ENCODE measurements at places on chromosomes 7 and 10.

GRCh38 chr7:110105840-110106239, 985.1 kb upstream of the LRRN3 start:
- DNase-seq, result no peak

- no peak for DNase-seq
Measured at GRCh38 chr7:157557263-157557662, 220.5 kb downstream of the DNAJB6 start.

- no peak for DNase-seq
Measured at GRCh38 chr10:77371848-77372799, 265.5 kb downstream of the KCNMA1 start.

- no peak for DNase-seq
Measured at GRCh38 chr10:60532696-60533468, 143.2 kb upstream of the ANK3 start.

GRCh38 chr10:8721650-8722049, 667.2 kb downstream of the GATA3 start:
- no peak for DNase-seq

GRCh38 chr7:144674550-144674949, 161.3 kb downstream of the TPK1 start:
- no peak for DNase-seq

DNA sequence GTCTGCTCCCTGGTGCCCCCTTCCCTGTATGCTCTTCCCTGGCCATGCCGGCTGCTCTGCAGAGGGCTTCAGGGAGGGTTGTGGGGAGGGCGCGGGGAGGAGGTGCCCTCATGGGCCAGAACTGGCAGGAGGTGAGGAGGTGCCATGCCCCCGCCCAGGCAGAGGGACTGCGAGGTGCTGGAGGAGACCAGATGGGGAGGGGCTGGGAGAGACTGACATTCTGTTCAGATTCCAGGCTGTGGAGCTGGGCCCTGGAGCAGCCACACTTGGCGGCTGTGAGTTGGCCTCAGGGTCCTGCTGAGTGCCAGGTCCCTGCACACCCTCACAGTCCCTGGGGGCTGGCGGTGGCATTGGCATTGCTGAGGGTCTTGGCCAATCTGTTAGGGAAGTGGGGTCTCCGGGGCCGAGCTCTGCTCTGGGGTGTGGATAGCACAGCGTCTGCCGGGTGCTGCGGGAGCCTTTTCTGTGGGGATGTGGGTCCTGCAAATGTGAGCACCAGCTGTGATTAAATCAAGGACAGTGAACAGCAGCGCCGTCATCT, 25.4 kb downstream of the INPP5A start:
- no peak for DNase-seq

- DNase-seq, result no peak
Measured at GRCh38 chr10:13671904-13672303, 85.1 kb downstream of the PRPF18 start.

- no peak for DNase-seq
Measured at GRCh38 chr10:124058346-124059003, 34.9 kb downstream of the CHST15 start.

DNA sequence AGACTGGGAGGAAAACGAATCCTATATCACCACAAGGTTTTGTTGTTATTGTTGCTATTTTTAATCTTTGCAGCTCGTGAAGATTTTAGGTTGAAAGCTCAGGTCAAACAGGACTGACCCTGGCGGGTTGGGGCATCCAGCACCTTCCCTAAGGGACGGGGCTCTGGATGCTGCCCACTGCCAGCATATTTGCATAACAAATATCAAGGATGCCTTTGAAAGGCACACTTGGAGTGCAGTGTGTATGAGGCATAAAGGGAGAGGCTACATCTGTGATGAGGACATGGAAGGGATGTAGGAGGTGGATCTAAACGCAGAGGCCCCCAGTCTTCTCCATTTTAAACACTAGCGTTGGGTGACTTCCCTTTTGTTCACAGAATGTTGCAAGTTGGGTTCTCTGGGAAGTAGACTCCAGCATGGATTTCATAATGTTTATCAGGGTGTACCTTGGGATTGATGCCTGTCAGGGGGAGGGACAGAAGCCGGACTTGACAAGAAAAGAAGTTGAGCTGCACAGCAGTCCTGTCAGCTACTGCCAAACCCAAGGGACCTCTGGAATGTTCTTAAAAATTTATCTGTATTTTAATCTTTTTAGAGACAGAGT, 181.1 kb upstream of the IMMP2L start:
- no peak for DNase-seq

GRCh38 chr7:134547397-134548054, 1.4 kb upstream of the AKR1B15 start:
- DNase-seq, result peak; percentile 87

DNA sequence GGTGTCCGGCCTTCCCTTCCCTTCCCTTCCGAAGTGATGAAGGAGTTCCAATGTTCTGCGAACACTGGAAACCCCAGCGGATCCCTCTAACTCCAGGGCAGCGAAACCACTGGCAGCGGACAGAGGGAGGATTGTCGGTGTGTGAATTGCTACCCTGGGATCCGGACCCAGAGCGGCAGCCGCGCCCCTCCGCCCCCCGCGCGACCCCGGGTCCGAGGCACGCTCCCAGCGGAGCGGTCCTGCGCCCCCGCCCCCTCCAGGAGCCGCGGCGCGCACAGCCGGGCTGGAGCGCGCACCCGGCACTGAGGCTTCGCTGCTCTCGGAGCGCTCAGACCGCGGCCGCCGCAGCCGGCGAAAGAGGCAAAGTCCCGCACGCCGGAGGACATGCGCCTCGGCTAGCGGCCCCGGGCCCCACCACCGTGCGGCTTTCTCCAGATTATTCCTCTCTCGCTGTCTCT, at the start of gene PTPRZ1:
Gene PTPRZ1 (plus strand): TSS at position 331 of the 458 bp plus-strand sequence. CDS start 339 bp downstream, outside the sequence.
- peak; percentile 77 for DNase-seq

DNA sequence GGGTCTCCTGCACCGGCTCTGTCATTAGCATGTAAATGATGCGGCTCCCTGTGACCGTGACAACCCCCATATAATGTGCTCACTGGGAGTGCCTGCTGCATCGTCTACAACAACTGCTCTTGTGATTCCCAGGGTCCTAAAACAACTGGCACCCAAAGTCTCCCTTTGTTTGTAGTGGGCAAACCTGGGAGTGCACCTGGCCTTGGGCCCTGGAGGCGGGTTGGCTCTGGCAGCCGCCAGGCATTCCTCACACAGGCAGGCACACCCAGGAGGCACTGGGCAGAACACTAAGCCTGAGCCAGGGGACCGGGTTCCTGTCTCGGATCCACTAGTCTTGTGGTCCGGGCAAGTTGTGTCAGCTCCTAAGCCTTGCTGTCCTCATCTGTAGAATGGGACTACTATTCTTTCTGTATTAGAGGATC, 115.5 kb upstream of the GPR26 start:
- no peak for DNase-seq

DNA sequence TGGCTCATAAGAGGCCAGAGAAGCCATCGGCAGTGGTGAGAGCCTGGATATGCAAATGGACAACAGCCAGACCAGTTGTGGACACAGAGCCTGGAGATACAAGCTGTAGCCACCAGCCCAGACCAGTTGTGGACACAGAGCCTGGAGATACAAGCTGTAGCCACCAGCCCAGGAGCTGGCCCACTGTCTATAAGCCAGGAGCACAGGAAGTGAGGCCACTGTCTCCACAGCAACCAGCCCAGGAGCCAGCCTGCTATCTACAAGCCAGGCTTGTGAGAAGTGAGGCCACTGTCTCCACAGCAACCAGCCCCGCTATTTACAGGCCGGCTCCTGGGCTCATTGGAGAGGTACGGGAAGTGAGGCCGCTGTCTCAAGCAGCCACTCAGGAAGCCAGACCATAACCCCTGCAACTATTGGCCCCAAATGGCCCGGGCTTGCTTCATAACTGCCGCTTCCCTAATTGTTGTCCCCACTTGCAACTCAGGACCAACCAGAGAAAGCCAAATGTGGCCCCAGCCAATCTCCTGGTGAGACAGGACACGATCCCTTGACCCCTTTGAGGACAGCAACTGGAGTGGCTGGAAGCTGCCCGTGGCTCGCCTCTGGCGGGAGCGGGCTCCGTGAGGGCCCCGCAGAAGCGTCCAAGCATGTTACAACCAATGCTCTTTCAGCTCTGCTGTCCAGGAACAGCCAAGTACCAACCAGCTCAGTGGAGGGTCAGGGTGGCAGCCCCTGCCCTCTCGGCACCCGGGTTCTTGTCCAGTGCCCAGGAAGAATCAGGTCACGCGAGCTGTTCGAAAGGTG, 44.1 kb upstream of the CNPY1 start:
- peak; percentile 71 for DNase-seq

DNA sequence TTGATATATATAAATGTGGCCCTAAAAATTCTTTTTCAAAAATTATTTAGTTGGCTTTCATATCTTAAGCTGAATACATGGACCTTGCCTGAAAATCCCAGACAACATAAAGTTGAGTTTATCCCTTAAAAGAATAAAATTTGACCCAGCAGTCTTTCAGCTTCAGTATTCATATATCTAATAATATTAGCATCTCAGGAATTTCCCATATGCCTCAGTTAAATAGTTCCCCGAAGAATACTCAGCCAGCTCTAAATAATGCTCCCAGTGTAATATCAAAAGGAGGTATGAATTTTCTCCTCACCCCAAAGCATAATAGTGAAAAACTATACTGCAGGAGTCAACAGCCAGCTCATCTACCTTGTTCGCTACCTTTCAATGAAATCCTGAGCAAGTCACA, 145.9 kb downstream of the CTNNA3 start:
- no peak for DNase-seq

DNA sequence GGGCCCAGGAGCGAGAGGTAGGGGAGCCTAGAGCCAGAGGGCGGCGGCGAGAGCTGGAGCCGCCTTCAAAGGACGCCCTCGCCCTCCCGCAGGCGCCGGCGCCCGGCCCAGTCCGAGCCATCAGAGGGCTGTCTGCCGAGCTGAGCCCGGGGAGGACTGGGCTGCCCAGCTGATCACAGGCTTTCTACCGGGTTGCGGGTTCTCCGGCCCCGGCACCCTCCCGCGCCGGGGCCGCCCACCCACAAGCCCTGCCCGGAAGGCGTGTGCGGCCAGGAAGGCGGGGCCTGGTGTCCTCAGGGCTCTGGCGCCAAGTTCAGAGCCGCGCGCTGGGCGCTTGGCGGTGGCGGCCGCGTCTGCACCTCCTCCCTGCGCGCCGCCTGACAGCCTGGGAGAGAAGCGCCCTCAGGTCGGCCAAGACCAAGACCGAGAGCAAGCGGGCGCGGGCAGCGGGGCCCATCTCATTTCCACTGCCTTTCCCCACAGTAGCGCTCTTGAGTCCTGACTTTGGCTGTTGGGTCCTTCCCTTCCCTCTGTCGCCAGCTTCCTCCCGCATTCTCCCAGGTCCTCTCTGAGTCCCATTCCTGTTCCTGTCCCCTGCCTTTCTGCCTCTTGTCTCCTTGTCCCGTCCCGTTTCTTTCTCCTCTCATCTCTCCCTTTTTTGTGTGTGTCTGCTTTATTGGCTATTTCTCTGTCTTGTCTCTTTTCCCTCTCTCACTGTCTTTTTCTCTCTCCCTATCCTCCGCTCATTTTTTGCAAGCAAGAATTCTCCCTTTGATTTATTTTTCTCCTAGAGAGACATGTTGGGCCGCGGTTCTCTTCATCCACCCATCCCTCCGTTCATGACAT, 60.6 kb upstream of the MSMB start:
- DNase-seq, result peak; percentile 82

- no peak for DNase-seq
Measured at GRCh38 chr7:270351-270983, 19.5 kb upstream of the FOXL3 start.

DNA sequence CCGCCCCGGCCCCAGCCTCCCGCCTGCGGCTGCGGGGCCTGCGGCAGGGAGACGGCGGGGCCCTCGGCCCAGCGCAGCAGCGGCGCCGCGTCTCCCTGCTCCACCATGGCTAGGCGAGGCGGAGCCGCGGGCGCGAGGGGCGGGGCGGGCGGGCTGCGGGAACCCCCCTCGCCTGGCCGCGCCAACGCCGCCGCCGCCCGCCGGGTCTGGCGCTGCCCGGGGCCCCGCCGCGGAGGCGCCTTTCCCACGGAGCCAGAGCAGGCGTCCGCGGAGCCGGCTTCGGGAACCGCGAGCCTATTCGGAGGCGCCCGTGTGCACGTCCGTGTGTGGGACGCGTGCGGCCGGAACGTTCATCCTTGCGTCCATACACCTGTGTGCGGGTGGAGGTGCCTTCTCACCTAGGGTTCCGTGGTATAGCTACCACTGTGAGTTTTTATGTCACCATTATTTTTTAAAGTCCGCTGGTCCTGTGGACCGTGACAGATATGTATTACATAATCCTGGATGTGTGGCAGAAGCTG, at the start of gene DENND11:
Gene DENND11 (minus strand): TSS at position 120 of the 521 bp plus-strand sequence. CDS start 13 bp downstream, at position 107.
- DNase-seq, result no peak

Measured in H9 (cell line).